Tongue (tissue), 3 donors: ENCODE measurements at places on chromosomes 11 and 22. TPM values are rescaled to one million over a fixed set of nuclear protein-coding genes. Genes with fewer than 3 reads are reported as not detected.

DNA sequence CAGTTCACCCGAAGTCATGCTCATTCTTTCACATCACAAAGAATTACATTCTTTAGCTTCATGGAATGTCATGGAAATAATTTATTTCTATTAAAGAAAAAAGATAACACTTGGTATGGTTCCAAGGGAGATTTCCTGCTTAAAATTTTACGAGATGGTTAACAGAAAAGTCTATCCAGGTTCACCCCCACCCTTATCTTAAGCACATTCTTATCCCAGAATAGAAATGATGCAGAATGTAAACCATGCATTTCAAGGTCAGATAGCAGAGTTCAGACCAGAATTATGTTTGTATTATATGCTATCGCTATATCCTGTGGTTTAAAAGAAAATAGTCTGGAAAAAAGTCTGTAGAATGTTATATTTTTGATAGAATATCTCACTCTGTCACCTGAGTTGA is 58.7 kb downstream of the GAS2 start:
- DNase-seq = no peak

DNA sequence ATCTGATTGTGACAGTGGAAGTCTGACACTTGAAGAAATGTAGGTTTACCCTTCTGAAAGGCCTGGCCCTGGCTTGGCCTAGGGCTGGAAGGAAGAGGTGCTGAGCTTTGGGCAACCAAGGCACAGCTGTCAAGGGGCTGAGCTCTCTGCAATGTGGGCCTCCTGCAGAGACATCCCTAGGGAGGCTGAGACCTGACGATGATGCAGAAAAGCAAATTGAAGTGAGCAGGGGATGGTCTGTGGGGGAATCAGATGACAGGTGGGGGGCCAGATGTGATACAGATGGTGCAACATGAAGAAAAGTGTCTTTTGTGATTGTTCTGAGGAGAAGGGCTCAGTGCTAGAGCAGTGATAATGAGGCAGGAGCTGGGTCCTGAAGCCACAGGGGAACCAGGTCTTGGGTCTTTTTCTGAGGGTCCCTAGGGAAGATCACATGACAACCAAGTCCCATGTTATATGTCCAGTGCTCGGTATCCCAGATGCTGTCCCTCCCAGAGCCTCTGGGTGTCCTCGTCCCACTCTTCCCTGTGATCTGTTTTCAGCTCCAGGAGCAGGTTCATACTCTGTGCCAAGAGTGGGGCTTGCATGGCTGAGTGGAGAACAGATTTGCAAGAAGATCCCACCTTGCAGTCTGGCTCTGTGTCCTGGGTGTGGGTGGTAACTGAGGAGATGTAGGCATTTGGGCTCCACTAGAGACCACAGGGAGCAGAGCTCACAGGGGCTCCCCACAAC is 79.9 kb upstream of the VPREB1 start:
- no peak for DNase-seq

DNA sequence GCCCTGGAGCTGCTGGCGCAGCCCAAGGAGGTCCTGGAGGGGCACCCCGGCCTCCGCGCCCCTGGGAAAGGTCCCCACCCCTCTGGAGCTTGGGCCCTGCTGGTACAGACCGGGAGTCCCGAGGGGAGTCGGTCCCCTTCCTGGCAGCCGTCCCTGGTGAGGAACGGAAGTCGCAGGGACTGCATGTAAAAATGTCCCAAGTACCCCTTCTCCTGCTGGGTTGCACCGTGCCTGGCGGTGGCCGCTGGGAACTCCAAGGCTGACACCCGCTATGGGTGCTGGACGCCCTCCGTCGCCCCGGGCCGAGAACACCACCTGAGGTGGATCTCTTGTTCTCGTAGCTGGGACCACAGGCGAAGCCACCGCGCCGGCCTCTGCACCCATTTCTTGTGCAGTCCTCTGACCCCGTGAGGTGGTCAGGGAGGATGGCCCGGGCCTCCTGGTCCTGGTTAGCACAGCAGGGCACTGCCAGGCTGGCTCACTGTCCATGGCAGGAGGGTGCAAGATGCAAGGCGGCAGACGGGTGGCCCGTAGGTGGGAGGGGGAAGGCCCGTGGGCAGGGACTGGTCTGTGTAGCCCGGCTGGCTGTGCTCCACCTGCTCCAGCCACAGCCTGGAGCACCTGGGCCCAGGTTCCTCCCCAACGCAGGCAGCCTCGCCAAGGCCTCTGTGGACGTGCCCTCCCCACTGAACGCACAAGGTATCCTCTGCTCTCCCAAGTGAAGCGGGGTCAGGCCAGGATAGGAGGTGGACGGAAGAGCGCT is 165.2 kb downstream of the IGLL1 start:
- DNase-seq = no peak

DNA sequence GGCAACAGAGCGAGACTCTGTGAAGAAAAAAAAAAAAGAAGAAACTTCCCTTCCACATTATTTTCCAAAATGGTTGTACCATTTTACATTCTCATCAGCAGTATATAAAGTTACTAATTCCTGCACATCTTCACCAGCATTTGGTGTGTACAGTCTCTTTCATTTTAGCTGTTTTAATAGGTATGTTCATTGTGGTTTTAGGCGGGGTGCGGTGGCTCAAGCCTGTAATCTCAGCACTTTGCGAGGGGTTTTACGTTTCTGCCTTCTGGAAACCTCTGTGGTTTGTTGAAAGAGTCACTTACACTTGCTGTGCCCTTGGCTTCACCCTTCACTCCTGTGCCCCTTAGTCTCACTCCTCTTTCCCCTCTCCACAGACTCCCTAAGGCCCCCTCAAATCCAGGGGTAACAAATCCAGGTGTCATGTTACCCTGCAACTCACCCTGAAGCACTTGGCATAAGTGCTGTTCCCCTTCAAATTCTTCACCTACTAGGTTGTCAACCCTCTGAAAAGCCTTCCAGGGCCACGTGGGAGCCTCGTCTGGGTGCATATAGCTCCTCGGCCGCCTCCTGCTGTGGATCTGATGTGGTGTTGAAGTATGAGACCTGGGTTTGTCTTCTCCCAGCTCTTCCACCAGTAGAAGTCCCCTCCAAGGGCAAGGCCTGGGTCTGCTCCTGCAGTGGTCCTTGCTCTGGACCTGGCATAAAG is 20.8 kb downstream of the TOB2 start:
- no peak for DNase-seq

Gene OR51B5
- not detected for total RNA-seq

Gene OSBPL5
- 21.8 TPM for total RNA-seq
